Keratinocyte (primary cell): ENCODE measurements at places on chromosomes 1 and 21. TPM values are rescaled to one million over a fixed set of nuclear protein-coding genes. Genes with fewer than 3 reads are reported as not detected.
A peak's percentile ranks its signal among the peaks of the same experiment; 100 is the strongest.

The CCDC27 gene
- not detected in 3 replicates for polyA plus RNA-seq

The RYR2 gene
- polyA plus RNA-seq, result 0.01 to 0.05 TPM in 2 of 3 replicates, not detected in the other

The LCE3D gene
- polyA plus RNA-seq, result 1.2 to 9.1 TPM (median 4.4 TPM) in 3 replicates

The OR2T2 gene
- polyA plus RNA-seq, result not detected in 3 replicates

The CLCC1 gene
- polyA plus RNA-seq, result 16.3 to 23.4 TPM (median 16.3 TPM) in 3 replicates

The EPHB2 gene
- 0.09 to 0.82 TPM (median 0.10 TPM) in 3 replicates for polyA plus RNA-seq

The MAN1C1 gene
- 0.07 to 0.27 TPM in 2 of 3 replicates, not detected in the other for polyA plus RNA-seq

The POFUT2 gene
- polyA plus RNA-seq, result 8.8 to 18.7 TPM (median 9.6 TPM) in 3 replicates

GRCh38 chr1:17198476-17199258 is 6.3 kb upstream of the PADI1 start:
- no peak for DNase-seq
- H3K27me3 ChIP-seq, result no peaks in the 10 kb centered on the region
- no peak overlapping the region for H3K4me3 ChIP-seq
- no peaks in the 10 kb centered on the region for H3K36me3 ChIP-seq

DNA sequence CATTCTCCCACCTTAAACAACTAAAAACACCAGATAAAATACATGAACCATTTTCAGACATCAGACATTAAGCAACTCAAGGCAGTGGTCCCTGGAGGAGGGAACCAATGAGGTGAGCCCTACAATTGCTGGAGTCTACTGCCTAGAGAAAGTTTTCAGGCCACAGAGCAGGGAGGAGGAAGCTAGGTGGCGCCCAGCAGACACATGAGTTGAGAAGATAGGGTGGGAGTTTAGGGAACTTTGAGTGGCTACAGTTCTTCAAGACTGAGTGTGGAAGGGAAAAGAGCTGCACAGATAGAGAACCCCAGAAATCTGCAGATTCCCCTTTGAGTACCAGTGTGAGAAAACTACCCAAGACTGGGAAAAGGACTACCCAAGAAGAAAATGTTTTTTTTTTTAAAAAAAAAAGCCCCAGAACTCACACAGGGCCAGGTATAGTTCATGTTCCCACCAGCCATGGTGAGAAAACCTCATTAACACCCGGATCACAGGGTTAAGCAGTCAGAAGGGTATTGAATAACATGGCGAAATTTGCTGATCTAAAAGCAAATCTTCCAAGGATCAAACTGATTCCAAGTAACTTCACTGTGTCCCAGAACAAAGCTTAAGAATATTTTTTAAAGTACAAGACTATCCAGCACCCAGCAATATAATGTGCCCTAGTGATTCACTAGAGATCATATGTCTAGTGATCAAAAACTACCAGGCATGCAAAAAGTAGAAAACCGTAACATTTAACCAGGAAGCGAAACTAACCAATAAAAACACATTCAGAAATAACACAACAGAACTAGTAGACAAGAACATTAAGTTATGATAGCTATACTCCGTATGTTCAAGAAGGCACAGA is 12.0 kb downstream of the ALDH9A1 start:
- DNase-seq, result no peak
- H3K4me1 ChIP-seq, result no peaks in the 10 kb centered on the region
- peaks cover 16% of the 10 kb centered on the region for H3K36me3 ChIP-seq
- no peak overlapping the region for H3K27ac ChIP-seq
- H3K27me3 ChIP-seq, result no peaks in the 10 kb centered on the region
- no peak overlapping the region for H3K4me3 ChIP-seq

DNA sequence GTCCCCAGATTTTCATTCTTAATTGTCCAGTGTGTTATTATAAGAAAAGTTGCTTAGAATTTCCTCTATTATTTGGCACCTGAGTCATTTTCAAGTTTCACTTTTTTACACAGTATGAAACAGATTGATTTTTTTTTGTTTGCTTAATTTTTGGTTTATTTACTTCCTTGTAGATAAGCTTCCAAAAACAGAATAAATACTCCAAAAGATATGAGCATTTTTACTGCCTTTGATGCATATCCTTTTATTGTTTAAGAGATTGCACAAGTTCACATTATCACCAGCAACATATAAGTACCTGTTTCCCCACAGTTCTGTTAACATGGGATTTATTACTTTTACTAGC is 36.3 kb upstream of the AHCYL1 start:
- H3K4me1 ChIP-seq, result no peaks in the 10 kb centered on the region
- H3K27ac ChIP-seq, result no peak overlapping the region
- no peaks in the 10 kb centered on the region for H3K36me3 ChIP-seq
- no peaks in the 10 kb centered on the region for H3K27me3 ChIP-seq

DNA sequence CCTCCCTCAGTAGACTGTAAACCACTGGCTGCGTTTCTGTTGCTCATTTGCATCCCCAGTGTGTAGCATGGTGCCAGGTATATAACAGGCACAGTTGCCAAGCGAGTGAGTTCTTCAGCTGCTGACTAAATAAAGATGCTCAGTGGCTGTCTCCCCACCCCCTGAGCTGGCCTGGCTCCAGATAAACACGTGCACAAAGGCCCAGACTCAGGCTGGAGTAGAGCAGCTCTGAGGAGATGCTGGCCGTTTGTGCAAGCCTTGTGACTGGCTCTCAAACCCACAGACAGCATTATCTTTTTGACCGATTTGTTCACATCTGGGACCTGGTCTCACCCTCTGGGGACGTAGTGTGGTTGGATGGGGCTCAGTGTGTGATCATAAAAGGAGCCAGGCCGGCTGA is 7.1 kb downstream of the CHRNB2 start:
- no peak overlapping the region for H3K27ac ChIP-seq
- no peak for DNase-seq
- H3K4me1 ChIP-seq, result no peaks in the 10 kb centered on the region
- no peaks in the 10 kb centered on the region for H3K27me3 ChIP-seq
- H3K4me3 ChIP-seq, result no peak overlapping the region

- H3K36me3 ChIP-seq, result peaks cover 61% of the 10 kb centered on the region
- no peak for DNase-seq
- H3K4me3 ChIP-seq, result peak overlapping the region; percentile 34
- H3K27ac ChIP-seq, result peak overlapping the region; percentile 89
- H3K27me3 ChIP-seq, result no peaks in the 10 kb centered on the region
Measured at GRCh38 chr1:223716302-223716862, 4.0 kb downstream of the CAPN2 start.

- no peaks in the 10 kb centered on the region for H3K4me1 ChIP-seq
- H3K4me3 ChIP-seq, result no peak overlapping the region
- no peaks in the 10 kb centered on the region for H3K36me3 ChIP-seq
- no peak for DNase-seq
- no peaks in the 10 kb centered on the region for H3K27me3 ChIP-seq
Measured at GRCh38 chr1:54826226-54826816, 25.2 kb upstream of the TTC22 start.

DNA sequence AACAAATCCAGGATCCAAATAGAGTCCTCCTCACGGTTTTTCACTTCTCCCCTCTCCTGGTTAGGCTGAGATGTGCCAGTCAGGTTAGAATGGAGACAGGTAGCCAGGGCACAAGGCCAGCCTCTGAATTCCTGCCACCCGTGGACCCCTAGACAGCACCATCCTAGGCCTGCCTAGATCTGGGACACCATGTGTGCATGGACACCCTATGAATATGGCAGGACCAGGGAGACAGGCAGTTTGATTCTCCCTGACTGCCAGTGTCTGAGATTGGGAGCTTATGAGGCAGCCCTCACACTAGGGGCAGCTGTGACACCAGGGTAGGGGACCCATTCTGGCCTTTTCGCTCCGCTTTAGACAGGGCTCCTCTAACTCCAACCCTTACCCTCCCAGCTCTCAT is 7.5 kb downstream of the AVPR1B start:
- peaks cover 9% of the 10 kb centered on the region for H3K27me3 ChIP-seq
- no peak overlapping the region for H3K27ac ChIP-seq
- DNase-seq, result no peak
- H3K4me1 ChIP-seq, result peaks cover 8% of the 10 kb centered on the region
- no peak overlapping the region for H3K4me3 ChIP-seq

- DNase-seq, result no peak
- no peak overlapping the region for H3K27ac ChIP-seq
- no peaks in the 10 kb centered on the region for H3K36me3 ChIP-seq
- no peak overlapping the region for H3K4me3 ChIP-seq
- no peaks in the 10 kb centered on the region for H3K4me1 ChIP-seq
Measured at GRCh38 chr21:33998402-33998801, 75.0 kb upstream of the MRPS6 start.

- peaks cover 24% of the 10 kb centered on the region for H3K36me3 ChIP-seq
- peaks cover 18% of the 10 kb centered on the region for H3K4me1 ChIP-seq
- H3K4me3 ChIP-seq, result no peak overlapping the region
Measured at GRCh38 chr1:19356266-19356665, 44.1 kb downstream of the SLC66A1 start.

GRCh38 chr1:204127597-204128242 is 24.1 kb downstream of the ETNK2 start:
- peaks cover 32% of the 10 kb centered on the region for H3K4me1 ChIP-seq
- no peak overlapping the region for H3K4me3 ChIP-seq
- no peak for DNase-seq
- peaks cover 4% of the 10 kb centered on the region for H3K36me3 ChIP-seq

DNA sequence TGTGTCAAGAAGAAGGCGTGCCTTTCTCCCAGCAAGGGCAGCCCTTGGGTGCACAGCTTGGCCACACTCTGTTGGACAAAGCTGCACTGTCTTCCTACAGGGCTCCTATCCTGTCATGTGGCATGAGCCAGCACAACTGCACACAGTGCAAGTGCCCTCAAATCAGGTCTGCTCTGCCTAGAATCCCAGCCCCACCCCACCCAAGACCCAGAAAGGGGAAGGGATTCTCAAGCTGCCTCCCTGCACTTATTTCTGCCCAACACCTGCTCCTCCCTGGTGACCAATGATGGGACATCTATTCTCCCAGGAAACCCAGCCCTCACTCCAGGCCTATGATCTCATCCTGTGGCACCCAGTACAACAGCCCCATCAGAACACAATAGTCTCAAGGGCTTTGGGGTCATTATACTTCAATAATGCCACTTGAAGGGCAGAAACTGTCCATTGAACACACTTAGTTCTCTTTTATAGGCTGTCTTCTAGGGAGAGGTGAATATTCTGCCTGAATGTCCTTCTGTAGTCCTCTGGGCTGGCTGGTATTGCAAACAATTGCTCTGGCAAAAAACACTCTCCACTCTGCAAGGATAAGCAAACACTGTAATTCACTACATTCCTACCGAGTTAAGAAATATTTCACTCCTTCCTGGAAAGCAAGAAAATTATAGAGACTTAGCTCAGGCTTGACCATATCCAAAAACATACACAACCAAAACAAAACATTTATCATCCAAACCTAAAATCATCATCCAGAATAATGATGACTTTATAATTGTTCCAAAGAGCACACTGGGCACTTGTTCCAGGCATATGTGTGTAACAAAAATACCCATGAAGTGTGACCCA is 43.1 kb upstream of the IGSF3 start:
- peaks cover 5% of the 10 kb centered on the region for H3K4me1 ChIP-seq
- no peak overlapping the region for H3K27ac ChIP-seq
- H3K36me3 ChIP-seq, result no peaks in the 10 kb centered on the region
